ENCODE measurements at places on chromosomes 7 and 10. TPM values are rescaled to one million over a fixed set of nuclear protein-coding genes. Genes with fewer than 3 reads are reported as not detected.

DNA sequence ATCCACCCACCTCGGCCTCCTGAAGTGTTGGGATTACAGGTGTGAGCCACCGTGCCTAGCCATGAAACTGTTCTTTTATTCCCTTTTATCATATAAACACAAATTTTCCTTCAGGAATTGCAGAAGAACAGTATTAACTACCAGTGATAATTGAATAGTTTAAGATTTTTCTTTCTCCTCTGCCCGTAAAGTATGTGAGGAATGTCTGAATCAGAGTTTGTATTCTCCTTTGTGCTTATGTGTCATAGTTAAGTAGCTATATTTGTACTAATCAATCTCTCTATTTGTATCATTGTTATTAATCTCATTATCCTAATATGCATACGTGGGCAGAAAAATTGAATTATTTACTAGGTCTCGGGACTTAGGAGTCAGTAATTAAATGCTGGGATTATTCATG is 83.6 kb downstream of the ZNF277 start:
- no peaks in the 10 kb centered on the region for H3K36me3 ChIP-seq
- H3K27ac ChIP-seq: no peak overlapping the region
- H3K4me3 ChIP-seq: no peak overlapping the region
- H3K27me3 ChIP-seq: no peaks in the 10 kb centered on the region
- peaks cover 11% of the 10 kb centered on the region for H3K4me1 ChIP-seq
- DNase-seq: no peak

The CCT6A gene
- total RNA-seq: 174 TPM

- no peak for DNase-seq
- no peak overlapping the region for H3K27ac ChIP-seq
- H3K36me3 ChIP-seq: peaks cover 44% of the 10 kb centered on the region
- peaks cover 11% of the 10 kb centered on the region for H3K27me3 ChIP-seq
- H3K4me3 ChIP-seq: no peak overlapping the region
Observed at GRCh38 chr7:155778349-155778748, 33.9 kb downstream of the SHH start.

The MPP7 gene
- 1.4 TPM for total RNA-seq

- no peak overlapping the region for H3K27ac ChIP-seq
- DNase-seq: no peak
Observed at GRCh38 chr7:91892821-91893340, 12.4 kb upstream of the MTERF1 start.

The ACSL5 gene
- 0.64 TPM for total RNA-seq

GRCh38 chr7:132386201-132386681 is 190.0 kb downstream of the PLXNA4 start:
- peaks cover 7% of the 10 kb centered on the region for H3K4me1 ChIP-seq
- peaks cover 4% of the 10 kb centered on the region for H3K27me3 ChIP-seq
- DNase-seq: no peak
- no peak overlapping the region for H3K4me3 ChIP-seq
- H3K27ac ChIP-seq: no peak overlapping the region
- no peaks in the 10 kb centered on the region for H3K36me3 ChIP-seq

The WNT8B gene
- not detected for total RNA-seq

The SPDYE6 gene
- total RNA-seq: not detected

The TAC1 gene
- total RNA-seq: 9.1 TPM

DNA sequence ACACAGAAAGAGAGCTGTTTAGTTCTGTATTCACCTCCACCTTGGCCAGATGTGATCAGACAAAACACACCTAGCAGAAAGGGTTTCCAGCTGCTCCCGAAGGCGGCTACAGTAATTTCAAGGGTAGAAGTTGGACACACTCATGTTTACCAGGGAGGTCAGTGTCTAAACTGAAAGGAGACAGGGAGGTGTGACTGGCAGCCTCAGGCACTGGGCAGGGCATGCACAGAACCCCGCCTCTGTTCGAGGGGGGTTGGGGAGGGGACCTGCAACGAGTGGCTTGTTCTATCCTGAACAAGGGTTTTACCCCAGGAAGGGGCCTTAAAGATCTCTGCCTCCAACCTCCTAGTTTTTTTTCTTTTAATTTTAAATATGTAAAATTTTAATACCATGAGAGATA is 49.6 kb downstream of the BPGM start:
- no peak for DNase-seq
- no peak overlapping the region for H3K27ac ChIP-seq
- H3K4me1 ChIP-seq: peaks cover 4% of the 10 kb centered on the region
- no peak overlapping the region for H3K4me3 ChIP-seq
- no peaks in the 10 kb centered on the region for H3K36me3 ChIP-seq

- H3K36me3 ChIP-seq: peaks cover 6% of the 10 kb centered on the region
- DNase-seq: no peak
- peaks cover 52% of the 10 kb centered on the region for H3K4me1 ChIP-seq
- H3K4me3 ChIP-seq: no peak overlapping the region
- H3K27ac ChIP-seq: no peak overlapping the region
Observed at GRCh38 chr10:13709931-13710650, 123.3 kb downstream of the PRPF18 start.

DNA sequence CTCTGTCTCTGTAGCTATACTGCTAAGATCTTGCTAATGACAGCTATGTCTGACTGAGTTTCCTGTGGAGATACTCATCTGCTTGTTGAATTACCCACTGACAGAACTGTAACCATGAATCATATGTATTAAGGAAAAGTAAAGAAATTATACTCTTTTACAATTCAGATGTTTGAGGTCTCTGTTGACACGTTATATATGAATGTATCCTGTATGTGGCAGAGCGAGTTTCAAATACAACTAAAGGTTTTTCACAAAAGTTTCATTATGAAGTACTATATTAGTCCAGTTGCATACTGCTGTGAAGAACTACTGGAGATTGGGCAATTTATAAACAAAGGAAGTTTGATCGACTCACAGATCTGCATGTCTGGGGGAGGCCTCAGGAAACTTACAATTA is 232.5 kb downstream of the CDK14 start:
- DNase-seq: no peak
- H3K4me3 ChIP-seq: no peak overlapping the region
- peaks cover 15% of the 10 kb centered on the region for H3K36me3 ChIP-seq
- H3K27me3 ChIP-seq: peaks cover 2% of the 10 kb centered on the region
- no peak overlapping the region for H3K27ac ChIP-seq
- H3K4me1 ChIP-seq: no peaks in the 10 kb centered on the region

The PHYH gene
- total RNA-seq: 10.2 TPM

The SORBS1 gene
- 103 TPM for total RNA-seq

The OR13A1 gene
- total RNA-seq: not detected

- DNase-seq: peak; percentile 43
- H3K4me3 ChIP-seq: no peak overlapping the region
- no peaks in the 10 kb centered on the region for H3K36me3 ChIP-seq
- H3K27ac ChIP-seq: no peak overlapping the region
Observed at GRCh38 chr7:107879400-107880035, 11.5 kb upstream of the DLD start.

GRCh38 chr7:158740013-158740656 is 35.5 kb upstream of the NCAPG2 start:
- no peak for DNase-seq
- H3K4me1 ChIP-seq: no peaks in the 10 kb centered on the region
- no peak overlapping the region for H3K27ac ChIP-seq
- H3K27me3 ChIP-seq: no peaks in the 10 kb centered on the region

- H3K27me3 ChIP-seq: peaks cover 2% of the 10 kb centered on the region
- no peak overlapping the region for H3K4me3 ChIP-seq
- peaks cover 3% of the 10 kb centered on the region for H3K36me3 ChIP-seq
Observed at GRCh38 chr10:86599729-86600128, 54.6 kb upstream of the OPN4 start.

The FHIP2A gene
- 50.1 TPM for total RNA-seq

- H3K4me1 ChIP-seq: peaks cover 23% of the 10 kb centered on the region
- H3K27ac ChIP-seq: no peak overlapping the region
- peaks cover 2% of the 10 kb centered on the region for H3K27me3 ChIP-seq
- no peaks in the 10 kb centered on the region for H3K36me3 ChIP-seq
- H3K4me3 ChIP-seq: no peak overlapping the region
Observed at GRCh38 chr10:71471957-71472365, 75.2 kb downstream of the CDH23 start.

DNA sequence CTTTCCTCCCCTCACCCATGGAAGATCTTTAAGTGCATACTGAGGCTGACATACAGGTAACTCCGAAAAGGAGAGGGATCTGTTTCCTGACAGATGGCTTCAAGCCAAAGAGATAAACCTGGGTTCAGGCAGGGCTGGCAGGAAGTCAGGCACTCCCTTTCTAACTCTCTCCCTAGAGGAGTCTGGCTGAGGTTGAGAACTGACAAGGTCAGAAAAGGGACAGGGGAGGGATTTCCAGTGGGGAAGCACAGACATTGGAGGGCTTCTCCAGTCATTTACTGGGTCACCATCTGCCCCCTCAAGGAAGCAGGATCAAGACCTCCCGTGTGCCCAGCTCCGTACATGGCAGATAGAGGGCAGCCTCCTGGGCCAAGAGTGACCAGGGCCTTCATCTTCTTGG is 31.6 kb downstream of the TLX1 start:
- no peak overlapping the region for H3K27ac ChIP-seq
- H3K36me3 ChIP-seq: no peaks in the 10 kb centered on the region
- no peak overlapping the region for H3K4me3 ChIP-seq
- peaks cover 4% of the 10 kb centered on the region for H3K27me3 ChIP-seq
- no peak for DNase-seq
- H3K4me1 ChIP-seq: peaks cover 9% of the 10 kb centered on the region

The PIP gene
- not detected for total RNA-seq

DNA sequence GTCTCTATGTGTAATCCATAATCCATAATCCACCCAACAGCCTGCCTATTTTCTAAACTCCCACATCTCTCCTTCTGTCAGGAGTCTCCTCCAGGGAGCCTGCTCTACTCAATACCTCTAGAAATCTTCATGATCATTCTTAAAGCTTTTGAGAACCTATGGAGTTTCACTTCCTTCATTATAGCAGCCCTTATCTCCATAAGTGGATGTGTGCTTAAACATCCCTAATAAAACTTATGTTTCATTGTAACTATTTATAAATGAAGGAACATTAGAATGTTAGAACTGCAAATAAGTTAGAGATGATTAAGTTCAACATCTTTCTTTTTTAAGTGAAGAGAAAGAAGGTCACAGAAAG is 8.5 kb downstream of the CPED1 start:
- no peak for DNase-seq
- peaks cover 6% of the 10 kb centered on the region for H3K4me1 ChIP-seq
- no peaks in the 10 kb centered on the region for H3K36me3 ChIP-seq
- no peak overlapping the region for H3K27ac ChIP-seq

DNA sequence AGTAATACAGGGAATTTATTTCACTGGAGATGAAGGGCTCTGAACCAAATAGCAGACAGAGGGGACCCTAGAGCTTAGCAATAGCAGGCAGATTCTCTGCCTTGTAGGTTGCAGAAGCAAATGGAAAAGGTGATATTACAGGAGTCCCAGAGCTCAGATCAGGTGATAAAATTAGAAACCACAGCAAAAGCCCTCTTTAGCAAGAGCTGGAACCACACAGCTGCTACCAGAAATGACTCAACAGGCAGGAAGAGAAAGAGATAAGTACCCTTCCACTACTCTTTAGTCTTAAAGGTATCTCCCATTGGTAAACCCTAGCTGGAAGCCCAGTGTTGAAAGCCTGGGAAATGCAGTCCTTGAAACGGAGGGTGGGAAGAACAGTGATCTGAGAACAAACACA is 535.6 kb upstream of the GHITM start:
- H3K4me3 ChIP-seq: no peak overlapping the region
- H3K4me1 ChIP-seq: peaks cover 12% of the 10 kb centered on the region
- no peaks in the 10 kb centered on the region for H3K27me3 ChIP-seq
- no peak overlapping the region for H3K27ac ChIP-seq

DNA sequence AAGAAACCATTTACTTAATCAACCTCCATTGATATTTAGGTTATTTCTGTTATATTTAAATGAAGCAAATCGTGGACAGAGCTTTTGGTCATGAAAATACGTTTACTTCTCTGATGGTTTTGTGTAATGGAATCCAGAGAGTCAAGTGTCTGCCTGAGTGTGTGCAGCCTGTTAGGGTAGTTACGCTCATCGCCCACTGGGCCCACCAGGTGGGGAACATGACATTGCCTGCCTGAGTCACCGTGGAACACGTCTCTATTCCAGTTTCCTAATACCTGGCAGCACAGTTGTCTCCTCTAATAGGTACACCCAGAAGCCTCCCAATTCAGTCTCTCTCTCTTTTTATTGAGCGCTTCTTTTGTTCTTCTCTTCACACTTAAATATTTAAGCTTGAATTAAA is 91.0 kb downstream of the ADCY1 start:
- H3K4me1 ChIP-seq: peaks cover 6% of the 10 kb centered on the region
- no peak overlapping the region for H3K27ac ChIP-seq
- peaks cover 2% of the 10 kb centered on the region for H3K27me3 ChIP-seq

GRCh38 chr10:133326745-133327650 is 9.7 kb downstream of the CALY start:
- H3K27ac ChIP-seq: no peak overlapping the region
- no peak for DNase-seq
- no peaks in the 10 kb centered on the region for H3K36me3 ChIP-seq
- no peaks in the 10 kb centered on the region for H3K4me1 ChIP-seq
- H3K4me3 ChIP-seq: no peak overlapping the region
- peaks cover 30% of the 10 kb centered on the region for H3K27me3 ChIP-seq

DNA sequence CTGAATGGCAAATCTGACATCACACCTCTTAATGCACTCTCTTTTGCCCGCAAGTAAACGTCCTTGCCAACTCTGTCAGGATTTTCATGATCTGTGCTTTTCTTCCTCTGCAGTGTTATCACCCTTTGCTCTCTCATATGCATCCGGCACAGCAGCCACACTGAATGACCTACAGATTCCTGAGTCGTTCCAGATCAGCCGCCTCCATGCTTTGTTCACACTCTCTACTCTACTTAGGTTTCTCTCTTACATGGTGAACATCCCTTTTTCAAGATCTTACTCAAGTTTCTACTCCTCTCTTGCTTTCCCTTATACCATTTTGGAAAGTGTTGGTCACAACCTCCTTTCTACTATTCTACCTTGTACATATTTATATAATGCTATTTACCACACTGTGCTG is 127.7 kb upstream of the AOAH start:
- no peak for DNase-seq
- H3K27me3 ChIP-seq: peaks cover 14% of the 10 kb centered on the region
- H3K36me3 ChIP-seq: peaks cover 26% of the 10 kb centered on the region
- peak overlapping the region; percentile 10 for H3K27ac ChIP-seq

- no peaks in the 10 kb centered on the region for H3K36me3 ChIP-seq
- no peak for DNase-seq
- no peak overlapping the region for H3K27ac ChIP-seq
- H3K4me3 ChIP-seq: no peak overlapping the region
- peaks cover 16% of the 10 kb centered on the region for H3K27me3 ChIP-seq
- H3K4me1 ChIP-seq: no peaks in the 10 kb centered on the region
Observed at GRCh38 chr10:130023454-130024230, 59.6 kb upstream of the EBF3 start.

DNA sequence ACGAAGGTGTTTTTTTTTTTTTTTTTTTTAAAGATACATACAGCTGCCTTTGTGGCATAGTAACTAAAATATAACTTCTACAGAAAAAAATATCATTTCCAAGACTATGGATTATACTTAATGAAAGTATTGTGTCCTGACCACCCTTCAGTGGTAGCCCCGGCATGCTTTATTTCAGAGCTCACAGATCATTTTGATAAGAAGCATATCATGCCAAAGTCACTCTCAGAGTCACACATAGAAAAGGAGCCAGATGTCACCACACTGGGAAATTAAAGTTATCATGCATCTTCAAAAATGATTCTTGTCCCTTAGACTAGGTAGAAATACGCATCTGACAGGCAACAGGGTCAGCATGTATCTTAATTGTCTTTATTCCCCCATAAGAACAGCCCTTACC is 3.0 kb downstream of the ADARB2 start:
- peaks cover 1% of the 10 kb centered on the region for H3K27me3 ChIP-seq
- H3K27ac ChIP-seq: no peak overlapping the region
- no peaks in the 10 kb centered on the region for H3K36me3 ChIP-seq
- no peak for DNase-seq
- H3K4me1 ChIP-seq: peaks cover 26% of the 10 kb centered on the region
- H3K4me3 ChIP-seq: no peak overlapping the region

- no peak overlapping the region for H3K27ac ChIP-seq
- no peak for DNase-seq
- no peaks in the 10 kb centered on the region for H3K27me3 ChIP-seq
- no peak overlapping the region for H3K4me3 ChIP-seq
Observed at GRCh38 chr10:97762056-97762455, 9.7 kb downstream of the SFRP5 start.
